Natural killer cell treated with Interleukin-12 subunit alpha and Interleukin-12 subunit beta and Interleukin-15 and Interleukin-18, amount 100 ng/mL, for 72 hours (primary cell): ENCODE measurements at places on chromosomes 7 and 10.

DNA sequence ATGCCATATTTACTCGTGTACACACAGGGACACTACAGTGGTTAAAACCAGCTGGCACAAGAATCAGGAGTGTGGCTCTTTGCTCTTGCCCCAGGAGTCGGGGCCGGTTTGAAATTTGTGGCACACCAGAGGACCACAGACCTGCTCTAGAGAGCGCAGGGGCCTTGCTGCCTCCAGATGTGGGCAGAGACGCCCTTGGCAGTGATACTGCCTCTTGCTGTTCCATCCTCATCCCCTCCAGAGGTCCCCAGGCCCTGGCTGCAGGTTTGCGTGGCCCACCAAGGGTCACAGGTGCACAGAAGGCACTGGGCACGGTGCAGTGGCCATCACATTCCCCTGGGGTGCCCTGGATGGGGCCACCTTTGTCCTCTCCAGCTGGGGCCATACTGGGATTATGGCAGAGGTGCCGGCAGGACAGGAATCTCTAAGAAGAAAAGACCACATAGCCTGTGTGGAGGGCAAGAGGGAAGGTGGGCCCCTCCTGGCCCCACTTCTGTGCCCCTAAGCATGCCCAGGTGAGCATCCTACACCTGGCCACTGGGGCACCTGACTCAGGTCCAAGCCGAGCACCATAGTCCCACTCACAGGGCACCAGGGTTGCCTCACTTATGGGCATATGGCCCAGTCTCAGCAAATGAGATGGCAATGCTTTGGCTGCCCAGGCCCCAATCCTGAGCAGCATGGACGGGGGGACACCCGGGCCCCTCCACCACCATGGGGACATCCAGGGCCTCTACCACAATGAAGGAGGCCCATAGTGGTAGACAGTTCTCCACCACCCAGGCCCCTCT lies 45.6 kb downstream of the FOXL3 start:
- DNase-seq: no peak

- DNase-seq: no peak
These were observed 91.7 kb upstream of the FRMD4A start for GRCh38 chr10:14422431-14422830.

DNA sequence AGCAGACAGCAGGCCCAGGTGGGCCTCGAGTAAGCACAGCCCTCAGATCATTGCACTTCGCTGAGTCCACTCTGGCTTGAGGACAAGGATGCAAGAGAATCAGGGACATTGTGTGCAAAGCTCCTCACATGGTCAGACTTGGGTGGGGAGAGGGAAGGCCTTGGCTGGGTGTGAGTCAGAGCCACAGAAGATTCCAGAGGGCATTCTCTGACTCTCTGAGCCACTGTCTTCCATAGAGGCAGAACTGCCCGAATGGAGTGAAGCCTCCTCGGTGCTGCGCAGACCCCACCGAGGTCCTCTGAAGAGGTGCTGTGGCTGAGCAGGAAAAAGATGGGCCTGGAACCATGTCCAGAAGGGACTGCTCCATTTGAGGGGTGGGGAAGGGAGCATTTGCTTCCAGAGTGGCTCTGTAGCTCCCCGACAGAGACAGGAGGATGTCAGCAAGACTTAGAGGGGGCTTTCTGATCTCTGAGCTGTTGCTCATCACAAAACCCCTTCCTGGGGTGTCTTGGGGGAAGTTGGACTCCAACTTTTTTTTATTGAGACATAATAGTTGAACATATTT lies 120.8 kb downstream of the PTPN20 start:
- peak; percentile 53 for DNase-seq

GRCh38 chr10:66792441-66792840 lies 133.4 kb upstream of the LRRTM3 start:
- no peak for DNase-seq

DNA sequence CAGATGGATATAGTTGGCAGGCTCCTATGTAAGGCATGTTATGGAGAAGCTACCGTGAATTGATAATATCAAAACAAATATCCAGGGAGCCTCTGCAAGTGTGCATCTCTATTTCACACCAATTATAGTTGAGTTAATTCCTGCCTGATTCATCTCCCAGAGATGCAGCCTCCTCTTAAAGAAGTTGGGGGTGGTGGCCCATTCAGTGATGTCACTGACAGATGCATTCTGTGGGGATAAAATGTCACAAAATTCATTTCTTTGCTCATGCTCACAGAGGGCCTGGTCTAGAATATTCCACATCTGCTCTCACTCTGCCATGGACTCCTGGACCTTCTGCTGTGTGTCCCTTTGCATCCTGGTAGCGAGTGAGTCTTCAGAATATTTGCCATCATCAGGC lies 189.1 kb upstream of the PRSS1 start:
- DNase-seq: no peak

GRCh38 chr7:83362871-83363550 lies 200.3 kb upstream of the PCLO start:
- no peak for DNase-seq

- DNase-seq: no peak
These were observed 16.2 kb downstream of the BPGM start for GRCh38 chr7:134662871-134663205.

GRCh38 chr10:126133906-126134656 lies 237.7 kb downstream of the FANK1 start:
- no peak for DNase-seq

DNA sequence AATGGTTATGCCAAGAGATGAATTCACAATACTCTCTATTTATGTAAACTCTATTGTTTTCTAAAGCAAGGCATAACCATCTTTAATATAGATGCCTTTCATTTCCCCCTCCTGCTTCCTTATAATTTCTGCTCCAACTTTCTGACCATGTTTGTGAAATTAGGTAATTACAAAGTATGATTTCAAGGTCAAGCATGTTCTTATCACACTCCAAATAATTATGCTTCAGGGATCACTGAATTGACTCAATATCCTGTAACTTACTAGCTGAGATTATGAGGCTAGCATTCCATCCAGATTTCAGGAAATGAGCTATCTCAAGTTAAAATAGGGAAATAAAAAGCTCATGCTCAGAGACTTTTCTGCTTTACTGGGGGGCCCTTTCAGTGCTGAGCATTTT lies 655.9 kb upstream of the IGFBP3 start:
- DNase-seq: no peak

GRCh38 chr10:95356-96115 lies 39.7 kb upstream of the ZMYND11 start:
- DNase-seq: no peak

- DNase-seq: peak; percentile 65
These were observed 11.1 kb downstream of the STEAP1B start for GRCh38 chr7:22488643-22489462.

DNA sequence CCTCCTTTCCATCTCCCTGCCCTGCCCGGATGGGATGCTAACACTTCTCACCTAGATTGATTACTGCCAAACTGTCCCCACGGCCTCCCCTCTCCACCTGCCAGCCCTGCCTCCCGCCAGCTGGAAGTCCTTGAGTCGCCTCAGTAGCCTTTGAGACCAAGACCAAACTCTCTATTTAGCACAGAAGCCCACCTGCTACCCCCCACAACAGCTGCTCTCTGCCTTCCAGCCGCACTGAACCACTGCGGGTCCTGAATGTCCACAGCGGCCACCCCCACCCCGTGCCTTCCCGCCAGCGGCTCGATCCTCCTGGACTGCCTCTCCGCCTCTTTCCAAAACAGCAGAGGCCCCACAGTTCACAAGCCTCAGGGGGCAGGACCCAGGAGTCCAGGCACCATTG lies 39.0 kb downstream of the FKBP6 start:
- DNase-seq: no peak

DNA sequence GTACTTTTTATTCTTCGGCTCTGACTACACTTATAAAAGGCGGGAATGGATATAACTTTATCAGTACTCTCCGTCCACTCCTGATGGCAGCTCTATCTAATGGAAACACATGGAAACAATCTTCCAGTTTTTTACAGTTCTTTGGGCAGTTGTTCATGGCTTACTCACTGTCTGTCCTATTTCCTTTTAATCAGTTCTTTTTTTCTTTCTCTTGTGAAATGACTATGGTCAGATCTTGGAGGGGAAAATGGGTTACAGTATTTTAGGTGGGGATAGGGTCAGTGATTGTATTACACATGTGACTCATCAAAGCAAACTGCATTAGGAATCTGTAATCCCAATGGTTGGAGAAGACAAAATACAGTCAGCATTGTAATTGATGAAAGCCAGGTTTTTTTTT lies 112.4 kb downstream of the BICC1 start:
- DNase-seq: no peak

- no peak for DNase-seq
These were observed 9.7 kb downstream of the GIMAP5 start for GRCh38 chr7:150746921-150747320.

DNA sequence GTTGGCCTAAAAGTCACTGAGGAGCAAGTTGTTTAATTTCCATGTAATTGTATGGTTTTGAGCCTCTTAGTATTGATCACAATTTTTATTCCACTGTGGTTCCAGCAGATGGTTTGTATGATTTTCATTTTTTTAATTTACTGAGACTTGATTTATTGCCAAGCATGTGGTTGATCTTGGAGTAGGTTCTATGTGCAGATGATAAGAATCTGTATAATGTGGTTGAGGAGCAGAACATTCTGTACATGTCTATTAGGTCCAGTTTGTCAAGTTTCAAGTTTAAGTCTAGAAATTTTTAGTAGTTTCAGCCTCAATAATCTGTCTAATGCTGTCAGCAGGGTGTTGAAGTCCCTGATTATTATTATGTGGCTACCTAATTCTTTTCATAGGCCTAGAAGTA lies 22.7 kb upstream of the ZWINT start:
- DNase-seq: no peak

DNA sequence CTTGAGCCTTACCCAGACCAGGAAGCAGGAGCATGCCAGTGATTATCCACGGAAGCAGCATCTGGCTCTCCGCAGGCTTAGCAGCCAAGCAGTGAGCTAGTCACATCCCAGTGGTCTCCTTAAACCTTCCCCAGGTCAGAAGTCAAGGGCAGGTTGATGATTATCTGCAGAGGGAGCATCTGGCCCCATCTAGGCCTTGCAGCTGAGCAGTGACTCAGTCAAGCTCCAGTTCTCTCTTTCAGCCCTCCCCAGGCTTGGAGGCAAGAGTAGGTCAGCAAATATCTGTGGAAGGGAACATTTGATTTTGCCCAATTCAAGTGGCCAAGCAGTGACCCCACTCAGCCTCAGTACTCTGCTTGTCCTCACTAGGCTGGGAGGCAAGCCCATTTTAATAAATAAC lies 61.6 kb downstream of the ANKRD7 start:
- no peak for DNase-seq

GRCh38 chr7:23471106-23471859 lies 992 bp upstream of the IGF2BP3 start:
- no peak for DNase-seq

- DNase-seq: no peak
These were observed 93.3 kb downstream of the ZNF777 start for GRCh38 chr7:149367418-149368180.

GRCh38 chr7:157565981-157566630 lies 229.3 kb downstream of the DNAJB6 start:
- peak; percentile 12 for DNase-seq

- DNase-seq: no peak
These were observed 18.0 kb downstream of the SEMA3C start for GRCh38 chr7:80900583-80901576.

GRCh38 chr10:119209035-119209735 lies 1.8 kb downstream of the GRK5 start:
- no peak for DNase-seq
